ENCODE measurements at places on chromosomes 12 and 14.

GRCh38 chr14:72559669-72560255, 334.1 kb downstream of the DPF3 start:
- DNase-seq, result no peak

- DNase-seq, result no peak
These were observed 182.2 kb upstream of the CRY1 start for GRCh38 chr12:107275530-107275929.

GRCh38 chr12:79933532-79934264, 1.2 kb downstream of the PPP1R12A start:
- DNase-seq, result no peak

- DNase-seq, result no peak
These were observed 281.8 kb upstream of the SOX5 start for GRCh38 chr12:24231298-24231697.

DNA sequence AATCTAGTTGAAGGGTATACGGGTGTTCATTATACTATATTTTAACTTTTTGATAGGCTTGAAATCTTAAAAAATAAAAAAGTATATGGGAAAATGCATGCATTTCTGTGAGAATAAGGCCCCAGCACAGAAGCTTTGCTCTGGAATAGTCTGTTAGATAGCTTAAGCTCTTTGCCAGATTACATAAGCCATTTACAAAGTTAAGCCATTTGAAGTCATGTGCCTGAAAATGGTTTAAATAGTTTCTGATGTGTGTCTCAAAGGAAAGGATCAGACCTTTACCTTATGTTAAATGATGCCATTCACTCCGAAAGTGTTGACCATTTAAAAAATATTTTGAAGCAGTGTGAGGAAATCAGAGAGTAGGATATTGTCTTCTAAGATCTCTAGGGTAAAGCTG, 51.3 kb downstream of the WASHC4 start:
- DNase-seq, result no peak

DNA sequence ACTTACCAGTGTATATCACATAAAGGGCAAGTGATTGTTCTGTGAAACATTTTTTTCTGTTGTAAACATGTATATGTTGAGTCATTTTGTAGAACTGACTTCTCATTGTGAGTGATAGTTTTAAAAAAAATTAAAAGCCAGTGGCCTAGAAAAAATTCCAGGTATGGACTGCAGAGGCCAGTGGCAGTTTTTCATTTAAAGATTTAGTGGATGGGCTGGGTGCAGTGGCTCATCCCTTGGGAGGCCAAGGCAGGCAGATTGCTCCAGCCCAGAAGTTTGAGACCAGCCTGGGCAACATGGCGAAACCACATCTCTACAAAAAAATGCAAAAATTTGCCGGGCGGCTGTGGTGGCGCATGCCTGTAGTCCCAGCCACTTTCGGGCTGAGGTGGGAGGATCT, 84.7 kb upstream of the MDM1 start:
- DNase-seq, result no peak

DNA sequence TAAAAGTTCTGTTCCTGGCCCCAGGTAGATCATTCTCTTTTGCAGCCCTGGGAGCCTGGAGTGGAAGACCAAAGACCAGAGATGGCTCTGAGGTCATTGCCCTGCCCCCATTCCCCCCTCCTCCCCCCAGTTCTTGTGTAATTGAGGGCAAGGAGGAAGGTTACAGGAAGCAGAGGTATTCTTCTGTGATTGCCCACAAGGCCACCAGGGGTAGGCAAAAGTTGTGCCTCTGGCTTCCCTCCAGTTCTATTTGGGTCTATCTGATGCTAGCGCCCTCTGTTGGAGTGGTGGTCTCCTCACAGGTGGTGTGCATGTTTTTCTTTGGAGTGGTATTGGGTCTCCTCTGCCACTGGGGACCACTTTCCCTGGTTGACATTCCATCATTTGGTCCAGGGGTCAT, 41.2 kb upstream of the CRY1 start:
- DNase-seq, result no peak

DNA sequence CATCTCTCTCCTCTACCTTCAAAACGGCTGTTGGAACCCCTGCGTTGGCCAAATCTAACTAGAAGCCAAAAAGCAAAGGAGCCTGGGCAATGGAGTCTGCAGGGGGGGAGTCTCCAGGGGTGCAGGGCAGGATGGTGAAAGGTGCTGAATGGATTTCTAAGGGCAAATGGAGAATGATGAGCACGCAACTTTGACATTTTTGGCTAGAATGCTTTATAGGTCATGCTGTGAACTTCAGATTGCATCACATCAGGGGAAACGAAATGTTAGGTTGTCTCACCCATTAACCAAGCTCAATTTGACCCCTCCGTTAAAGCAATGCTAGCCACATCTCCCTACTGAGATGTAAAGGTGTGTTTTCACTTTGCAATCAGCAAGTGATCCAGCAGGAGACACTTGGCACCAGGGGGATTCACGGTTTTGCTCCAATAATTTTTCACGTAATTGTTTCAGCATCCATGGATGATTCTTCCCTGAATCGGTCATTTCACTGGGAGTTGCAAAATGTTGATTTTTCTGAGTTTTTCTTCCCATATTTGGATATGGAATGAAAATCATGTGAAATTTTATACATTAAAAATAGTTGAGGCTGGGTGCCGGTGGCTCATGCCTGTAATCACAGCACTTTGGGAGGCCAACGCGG, 78.0 kb upstream of the MDM1 start:
- no peak for DNase-seq

DNA sequence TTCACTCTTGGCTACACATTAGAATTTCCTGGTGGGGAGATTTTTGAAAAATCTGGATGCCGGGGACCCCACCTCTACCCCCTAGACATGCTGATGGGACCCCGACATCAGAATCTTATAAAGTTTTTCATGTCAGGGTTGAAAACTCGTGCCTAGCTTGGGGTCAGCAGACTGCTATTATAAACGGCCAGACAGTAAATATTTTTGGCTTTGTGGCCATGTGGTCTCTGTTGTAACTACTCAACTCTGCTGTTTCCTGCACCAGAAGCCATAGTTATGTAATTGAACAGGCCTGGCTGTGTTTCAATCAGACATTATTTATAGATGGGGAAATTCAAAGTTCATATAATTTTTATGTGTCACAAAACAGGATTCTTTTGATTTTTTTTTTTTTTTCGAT, 41.6 kb downstream of the ACACB start:
- DNase-seq, result no peak

- DNase-seq, result no peak
These were observed 45.4 kb upstream of the CCDC196 start for GRCh38 chr14:66440801-66441200.

GRCh38 chr12:25293653-25294052, 42.9 kb upstream of the KRAS start:
- no peak for DNase-seq

GRCh38 chr14:21880918-21881317, 207.3 kb upstream of the OR4E1 start:
- no peak for DNase-seq

- DNase-seq, result no peak
These were observed 789.4 kb upstream of the TBX3 start for GRCh38 chr12:115473257-115473956.

DNA sequence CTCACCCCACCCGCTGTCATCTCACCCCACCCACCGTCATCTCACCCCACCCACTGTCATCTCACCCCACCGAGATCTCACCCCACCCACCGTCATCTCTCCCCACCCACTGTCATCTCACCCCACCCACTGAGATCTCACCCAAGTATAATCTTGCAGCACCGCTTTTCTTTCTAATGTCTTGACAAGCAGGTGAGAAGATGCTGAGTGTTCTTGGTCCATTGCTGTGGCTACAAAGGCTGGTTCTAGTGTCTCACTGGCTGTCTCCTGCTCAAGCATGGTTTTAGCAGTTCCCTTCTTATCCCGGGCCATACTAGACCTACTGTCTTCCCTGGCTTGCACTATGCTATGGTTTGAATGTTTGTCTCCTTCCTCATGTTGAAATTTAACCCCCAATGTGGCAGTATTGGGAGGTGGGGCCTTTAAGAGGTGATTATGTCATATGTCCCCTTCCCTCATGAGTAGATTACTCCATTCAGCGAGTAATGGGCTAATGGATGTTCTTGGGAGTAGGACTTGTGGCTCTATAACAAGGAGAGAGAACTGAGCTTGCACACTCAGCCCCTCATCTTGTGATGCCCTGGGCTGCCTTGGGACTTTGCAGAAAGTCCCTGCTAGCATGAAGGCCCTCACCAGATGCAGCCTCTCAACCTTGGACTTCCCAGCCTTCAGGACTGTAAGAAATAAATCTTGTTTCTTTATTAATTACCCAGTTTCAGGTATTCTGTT, 47.7 kb upstream of the PPP2R5C start:
- DNase-seq, result no peak

DNA sequence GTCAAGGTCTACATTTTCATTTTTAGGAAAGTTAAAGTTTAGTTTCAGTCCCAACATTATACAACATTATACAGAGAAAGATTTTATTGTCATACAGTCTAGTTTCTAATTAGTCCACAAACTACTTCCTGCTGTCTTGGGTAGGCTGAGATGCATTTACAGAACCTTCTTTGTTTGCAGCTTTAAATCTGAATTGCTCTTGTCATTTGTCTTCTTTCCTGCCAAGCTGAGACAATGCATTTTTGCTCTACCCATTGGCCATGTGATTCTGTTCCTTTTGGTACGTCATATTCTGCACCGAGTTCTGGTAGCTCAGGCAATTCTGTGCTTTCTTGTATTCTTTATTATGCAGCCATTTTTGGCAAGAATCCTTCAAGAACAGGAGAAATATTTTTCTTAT, 228.5 kb downstream of the ATP23 start:
- no peak for DNase-seq

Data from GM13977 (cell line).